ENCODE measurements at places on chromosomes 5 and 9.
A peak's percentile ranks its signal among the peaks of the same experiment; 100 is the strongest.

GRCh38 chr5:124172389-124173003 lies 573.9 kb downstream of the ZNF608 start:
- no peak for DNase-seq

GRCh38 chr9:93001031-93001430 lies 53.7 kb downstream of the FGD3 start:
- DNase-seq = no peak

DNA sequence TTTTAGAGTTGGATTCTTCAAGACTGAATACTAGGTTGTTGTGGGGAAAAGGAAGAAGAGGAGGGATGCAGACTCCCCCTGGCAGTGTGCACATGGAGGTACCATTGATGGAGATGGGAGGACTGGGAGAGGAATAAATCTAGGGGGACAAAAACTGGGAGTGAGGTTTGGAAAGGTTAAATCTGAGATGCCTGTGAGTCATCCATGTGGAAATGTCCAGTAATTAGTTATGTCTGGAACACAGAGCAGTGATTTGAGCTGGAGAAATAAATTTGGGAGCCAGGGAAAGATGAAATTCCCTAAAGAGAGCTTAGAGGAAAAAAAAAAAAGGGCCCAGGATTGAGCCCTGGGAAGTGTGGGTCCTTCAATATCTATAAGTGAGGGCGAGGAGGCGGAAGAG lies 8.0 kb upstream of the CCIN start:
- no peak for DNase-seq

DNA sequence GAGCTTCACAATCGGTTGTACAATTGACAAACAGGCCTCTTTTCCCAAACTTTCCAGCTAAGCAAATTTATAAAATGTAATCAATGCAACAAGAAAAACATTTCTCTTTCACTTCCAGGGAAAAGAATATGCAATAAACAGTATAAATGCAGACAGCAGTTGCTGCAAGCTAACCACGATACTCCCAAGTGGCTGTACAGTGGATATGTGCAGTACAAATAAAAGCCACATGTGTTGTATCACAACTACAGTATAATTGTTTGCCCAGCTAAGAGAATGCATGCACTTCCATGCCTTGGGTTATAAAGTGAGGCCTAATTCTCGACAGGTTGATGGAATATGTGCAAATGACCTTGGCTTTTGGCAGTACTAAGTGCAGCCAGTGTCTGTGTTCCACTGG lies 16.7 kb upstream of the PDCL start:
- DNase-seq = no peak

- DNase-seq = no peak
Observed at GRCh38 chr9:115296831-115297565, 179.0 kb upstream of the TNC start.

GRCh38 chr5:113084402-113085083 lies 107.9 kb downstream of the DCP2 start:
- no peak for DNase-seq

DNA sequence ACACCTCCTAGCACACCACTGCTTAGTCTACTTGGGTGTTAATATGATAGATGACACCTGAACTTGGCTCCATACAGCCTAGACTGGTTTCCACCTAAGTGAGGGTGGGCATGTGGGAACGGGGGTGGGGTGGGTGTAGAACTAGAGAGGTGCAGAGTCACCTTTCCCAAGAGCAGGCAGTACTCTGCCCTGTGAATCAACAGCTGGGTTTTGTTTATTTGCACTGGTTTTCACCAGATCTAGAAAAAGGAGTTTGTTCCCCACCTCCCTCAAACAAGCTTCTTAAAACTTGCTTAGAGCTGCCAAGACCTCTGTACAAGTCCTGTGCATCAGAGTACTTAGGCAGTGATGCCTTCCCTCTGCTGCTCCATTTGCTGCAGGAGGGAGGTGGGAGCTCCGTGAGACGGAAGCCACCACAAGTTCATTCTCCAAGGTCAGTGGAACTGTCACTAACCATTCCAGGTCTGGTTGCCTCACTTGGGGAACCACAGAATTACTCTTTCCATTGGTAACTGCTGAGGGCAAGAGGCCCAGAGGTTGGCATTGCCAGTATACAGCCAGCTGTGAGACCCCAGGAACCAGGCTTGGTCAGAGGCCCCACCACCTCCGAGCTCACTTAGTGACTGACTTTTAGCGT lies 163.5 kb downstream of the NR3C1 start:
- DNase-seq = no peak

DNA sequence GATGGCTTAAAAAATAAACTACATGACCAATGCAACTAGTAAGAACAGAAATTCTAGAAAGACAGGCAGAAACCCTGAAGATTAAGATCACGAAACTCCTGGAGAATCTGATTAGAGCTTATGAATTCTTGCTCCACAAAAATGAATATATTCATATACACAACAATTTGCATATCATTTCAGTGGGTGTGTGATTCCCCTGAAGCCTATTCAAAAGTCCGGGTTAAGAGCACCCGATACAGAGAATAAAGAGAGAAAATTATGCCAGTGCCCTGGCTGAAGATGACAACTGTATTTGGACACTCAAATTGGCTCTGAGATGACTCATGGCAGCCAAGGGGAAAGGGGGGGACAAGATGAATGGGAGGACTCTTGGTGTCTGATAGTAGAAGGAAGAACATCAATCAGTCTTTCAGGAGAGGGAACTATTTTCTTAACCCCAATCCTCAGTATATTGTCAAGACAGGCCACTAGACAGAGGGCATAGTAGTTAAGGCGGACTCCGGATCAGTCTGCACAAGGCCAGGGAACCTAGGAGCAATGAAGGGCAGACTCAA lies 6.0 kb downstream of the TMOD1 start:
- no peak for DNase-seq

- DNase-seq = no peak
Observed at GRCh38 chr9:72753266-72753893, 199.5 kb downstream of the ALDH1A1 start.

- no peak for DNase-seq
Observed at GRCh38 chr9:93257808-93258331, 73.9 kb downstream of the WNK2 start.

GRCh38 chr5:38265546-38266179 lies 7.3 kb downstream of the EGFLAM start:
- DNase-seq = peak; percentile 6

- no peak for DNase-seq
Observed at GRCh38 chr5:80078921-80079320, 43.8 kb downstream of the THBS4 start.

DNA sequence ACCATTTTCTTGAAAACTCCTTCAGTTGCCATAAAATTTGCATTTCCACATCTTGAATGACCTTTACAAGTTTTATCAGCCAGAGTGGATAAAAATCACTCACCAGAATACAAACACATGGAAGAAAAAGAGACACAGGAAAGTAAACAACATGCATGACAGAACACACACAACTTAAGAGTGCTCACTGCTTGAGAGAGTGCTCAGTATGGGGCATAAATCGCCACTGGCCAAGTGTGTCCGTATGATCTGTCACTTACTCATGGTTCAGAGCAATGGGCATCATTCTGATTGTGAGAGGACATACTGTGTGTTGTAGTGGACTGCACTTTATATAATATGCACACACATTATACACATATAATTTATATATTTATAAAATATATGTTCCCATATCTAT lies 155.6 kb upstream of the NTRK2 start:
- DNase-seq = no peak

GRCh38 chr9:104743376-104743985 lies 4.0 kb upstream of the NIPSNAP3A start:
- DNase-seq = no peak

DNA sequence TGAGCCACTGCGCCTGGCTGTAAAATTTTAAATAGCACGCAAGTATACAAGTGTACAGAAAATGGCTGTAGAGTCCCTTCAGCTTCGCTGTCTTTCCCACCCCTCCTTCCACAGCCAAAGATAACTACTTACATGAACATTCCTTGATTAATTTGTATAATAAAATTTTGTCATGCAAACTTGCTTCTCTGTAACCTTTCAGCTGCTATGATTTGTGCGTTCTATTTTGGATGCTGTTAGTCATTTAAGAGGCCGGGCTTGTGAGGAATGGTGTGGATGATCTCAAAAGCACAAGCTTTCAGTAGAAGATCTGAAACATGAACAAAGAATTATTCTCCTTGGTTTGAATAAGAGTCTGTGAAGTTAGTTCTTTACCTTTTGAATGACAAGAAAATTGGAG lies 115.0 kb upstream of the TLE1 start:
- DNase-seq = no peak

DNA sequence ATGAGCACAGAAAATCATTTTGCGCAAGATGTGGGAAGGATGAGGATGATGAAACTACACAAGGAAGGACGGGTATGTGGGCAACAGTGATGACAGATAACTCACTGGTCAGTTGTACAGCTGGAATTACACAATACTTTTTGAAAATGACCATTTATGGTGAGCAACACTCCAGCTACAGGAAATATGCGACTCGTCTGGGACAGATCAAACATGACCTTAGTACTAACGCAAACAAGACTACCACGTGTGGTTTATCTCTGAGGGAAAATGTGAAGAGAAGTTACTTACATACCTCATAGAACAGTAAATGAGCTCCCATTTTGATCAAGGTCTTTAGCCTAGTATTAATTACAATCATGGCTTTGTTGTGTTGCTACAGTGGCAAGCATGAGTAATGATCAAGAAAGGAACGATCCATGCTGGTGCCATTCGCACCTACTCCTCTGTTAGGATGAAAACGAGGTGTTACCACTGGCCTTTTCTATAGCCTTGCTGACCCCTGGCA lies 456.9 kb downstream of the BNC2 start:
- no peak for DNase-seq

DNA sequence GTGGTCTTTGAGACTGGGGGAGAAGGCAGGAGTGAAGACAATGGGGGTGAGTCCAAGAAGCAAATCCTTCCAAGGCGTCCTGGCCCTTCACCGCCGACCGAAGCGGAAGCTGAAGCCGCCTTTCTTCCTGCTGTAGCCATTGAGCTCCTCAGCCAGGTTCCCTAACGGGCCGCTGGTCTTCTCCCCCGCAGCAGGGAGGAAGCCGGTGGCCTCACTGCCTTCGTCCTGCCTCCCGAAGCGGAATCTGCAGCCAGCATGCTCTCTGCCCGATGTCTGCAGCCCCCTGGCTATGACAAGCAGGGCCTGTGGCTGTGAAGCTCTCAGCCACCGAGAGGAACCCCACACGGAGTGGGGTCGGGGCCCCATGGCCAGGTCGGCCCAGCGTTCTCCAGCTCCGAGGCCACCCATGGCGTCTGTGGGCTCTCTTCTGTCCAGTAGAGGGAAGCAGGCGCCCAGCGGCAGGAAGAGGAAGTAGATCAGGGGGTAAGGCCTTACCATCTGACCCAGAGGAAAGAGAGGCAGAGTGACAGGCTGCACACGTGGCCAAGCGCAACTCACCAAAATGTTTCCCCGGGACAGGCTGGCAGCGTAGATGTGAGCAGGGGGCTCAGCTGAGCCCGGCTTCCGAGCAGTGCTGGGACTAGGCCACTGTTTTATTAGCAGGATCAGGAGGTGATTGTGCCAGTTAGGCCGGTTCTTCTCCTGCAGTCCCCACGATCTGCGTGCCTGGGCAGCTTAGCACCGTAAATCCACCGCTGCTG lies 3.1 kb downstream of the QRFP start:
- no peak for DNase-seq

GRCh38 chr5:134131165-134131564 lies 16.7 kb downstream of the TCF7 start:
- no peak for DNase-seq

- no peak for DNase-seq
Observed at GRCh38 chr5:6737043-6737941, 24.1 kb downstream of the TENT4A start.

- DNase-seq = no peak
Observed at GRCh38 chr5:78799266-78800017, 150.9 kb upstream of the LHFPL2 start.

DNA sequence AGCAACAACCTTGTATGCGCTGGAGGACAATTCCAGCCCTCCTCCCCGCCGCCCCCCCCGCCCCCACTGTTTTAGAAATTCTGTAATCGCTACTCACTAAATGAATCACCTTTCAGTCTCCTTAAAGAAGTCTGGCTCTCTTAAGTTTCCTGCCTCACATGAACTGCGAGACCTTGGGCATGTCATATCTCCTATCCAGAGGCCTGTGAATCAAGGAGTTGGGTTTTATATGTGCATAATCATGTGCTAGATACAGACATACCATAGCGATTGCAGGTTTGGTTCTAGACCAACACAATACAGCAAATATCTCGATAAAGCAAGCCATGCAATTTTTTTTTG lies 337 bp upstream of the DMAC1 start:
- DNase-seq = no peak

- DNase-seq = no peak
Observed at GRCh38 chr5:67123819-67124218, 72.8 kb downstream of the CD180 start.

DNA sequence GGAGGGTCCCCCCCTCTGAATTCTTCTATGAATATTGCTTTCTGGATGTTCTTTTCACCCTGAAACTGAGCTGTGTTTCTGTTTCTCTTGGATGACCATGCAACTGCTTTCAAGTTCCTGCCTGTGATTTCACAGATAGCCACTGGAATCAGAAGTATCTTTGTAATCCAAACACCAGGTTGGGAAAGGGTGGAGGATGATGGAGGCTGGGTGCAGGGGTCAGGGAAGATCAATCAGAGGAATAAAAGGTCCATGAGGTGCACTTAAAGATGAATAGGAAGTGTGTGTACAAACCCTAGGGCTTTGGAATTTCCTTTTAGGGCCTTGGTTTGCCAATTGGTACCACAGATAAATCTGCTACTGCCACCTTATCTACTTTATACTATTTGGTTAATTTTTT lies 68.2 kb upstream of the AGXT2 start:
- no peak for DNase-seq

DNA sequence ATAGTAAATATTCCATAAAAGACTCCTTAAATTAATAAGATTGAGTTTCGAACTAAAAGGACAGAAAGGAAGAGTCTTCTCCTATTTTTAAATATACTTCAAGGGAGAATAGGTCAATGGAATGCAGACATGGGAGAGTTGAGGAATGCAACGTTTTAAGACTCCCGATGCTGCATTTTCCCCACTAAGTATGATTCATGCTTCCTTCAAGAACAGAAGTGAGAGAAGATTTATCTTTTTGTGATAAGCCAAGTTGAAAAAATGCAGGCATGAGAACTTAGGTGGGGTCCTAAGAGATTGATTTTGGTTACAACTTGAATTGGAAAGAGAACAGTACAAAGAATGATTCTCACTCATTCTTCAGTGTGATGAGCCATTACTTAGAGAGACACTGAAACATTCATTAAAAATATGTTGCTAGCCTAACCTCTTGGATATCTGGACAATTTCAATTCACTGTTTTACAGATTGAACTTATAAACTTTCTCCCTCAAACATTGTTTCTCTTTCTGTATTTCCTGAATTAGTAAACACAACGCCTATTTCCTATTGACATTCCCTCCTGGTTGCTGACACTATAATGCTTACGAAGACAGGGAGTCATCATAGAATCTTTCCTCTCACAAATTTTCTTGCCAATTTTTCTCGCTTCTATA lies 1666.1 kb upstream of the WWC1 start:
- DNase-seq = no peak

DNA sequence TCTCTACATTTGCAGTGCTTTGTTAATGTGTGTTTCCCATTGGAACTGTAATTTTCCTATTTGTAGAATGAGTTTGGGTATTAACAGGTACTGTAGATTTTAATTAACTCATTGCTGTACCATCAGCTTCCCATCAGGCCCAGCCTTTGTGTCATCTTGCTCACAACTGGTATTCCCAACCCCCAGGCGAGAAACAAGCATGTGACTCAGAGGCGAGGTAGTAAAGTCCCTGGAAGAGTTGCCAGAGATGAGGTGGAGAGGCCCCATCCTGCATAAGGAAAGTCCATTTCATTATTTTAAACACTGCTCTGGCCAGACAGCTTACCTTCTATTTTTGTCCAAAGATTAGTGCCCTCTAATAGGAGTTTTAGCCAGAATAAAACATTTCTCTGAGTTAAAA lies 29.9 kb downstream of the ADCY2 start:
- DNase-seq = no peak
